ENCODE measurements at places on chromosomes 6 and 20. TPM values are rescaled to one million over a fixed set of nuclear protein-coding genes. Genes with fewer than 3 reads are reported as not detected.

GRCh38 chr6:134721060-134721405, 228.9 kb downstream of the ALDH8A1 start:
- no peaks in the 10 kb centered on the region for H3K27me3 ChIP-seq
- H3K4me3 ChIP-seq = no peak overlapping the region
- H3K36me3 ChIP-seq = no peaks in the 10 kb centered on the region
- no peak for DNase-seq

DNA sequence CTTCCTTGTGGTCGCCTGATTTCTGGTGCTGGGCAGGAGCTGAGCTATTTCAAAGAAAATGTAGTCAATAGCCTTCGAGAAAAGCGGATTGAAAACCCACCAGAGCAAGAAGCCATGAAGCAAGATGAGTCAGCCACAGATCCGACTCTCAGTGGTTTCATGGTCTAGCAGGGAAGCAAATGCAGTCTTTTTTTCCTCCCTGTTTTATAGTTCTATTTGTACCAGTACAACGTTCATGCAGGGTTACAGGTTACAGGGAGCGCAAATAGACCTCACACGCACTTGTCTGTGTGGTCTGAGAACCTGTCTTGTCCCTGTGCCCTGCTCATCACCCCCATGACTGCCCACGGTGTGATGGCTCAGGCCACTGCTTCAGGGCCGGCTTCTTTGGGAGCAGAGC, 309.8 kb upstream of the SUPT3H start:
- H3K4me1 ChIP-seq = no peaks in the 10 kb centered on the region
- no peak for DNase-seq
- no peak overlapping the region for H3K4me3 ChIP-seq
- no peaks in the 10 kb centered on the region for H3K36me3 ChIP-seq
- no peaks in the 10 kb centered on the region for H3K27me3 ChIP-seq

- no peak for DNase-seq
- no peaks in the 10 kb centered on the region for H3K4me1 ChIP-seq
- H3K27me3 ChIP-seq = no peaks in the 10 kb centered on the region
- no peak overlapping the region for H3K27ac ChIP-seq
- no peaks in the 10 kb centered on the region for H3K36me3 ChIP-seq
- H3K4me3 ChIP-seq = no peak overlapping the region
These were observed 81.2 kb downstream of the NFATC2 start for GRCh38 chr20:51461306-51461705.

GRCh38 chr6:157054531-157054979, 268.8 kb downstream of the TMEM242 start:
- peak overlapping the region; percentile 11 for H3K4me3 ChIP-seq
- H3K27ac ChIP-seq = peak overlapping the region; percentile 52
- H3K4me1 ChIP-seq = peaks cover 21% of the 10 kb centered on the region
- no peak for DNase-seq
- H3K36me3 ChIP-seq = no peaks in the 10 kb centered on the region

DNA sequence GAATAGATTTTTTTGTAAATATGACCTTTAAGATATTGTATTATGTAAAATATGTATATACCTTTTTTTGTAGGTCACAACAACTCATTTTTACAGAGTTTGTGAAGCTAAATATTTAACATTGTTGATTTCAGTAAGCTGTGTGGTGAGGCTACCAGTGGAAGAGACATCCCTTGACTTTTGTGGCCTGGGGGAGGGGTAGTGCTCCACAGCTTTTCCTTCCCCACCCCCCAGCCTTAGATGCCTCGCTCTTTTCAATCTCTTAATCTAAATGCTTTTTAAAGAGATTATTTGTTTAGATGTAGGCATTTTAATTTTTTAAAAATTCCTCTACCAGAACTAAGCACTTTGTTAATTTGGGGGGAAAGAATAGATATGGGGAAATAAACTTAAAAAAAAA, 130.9 kb downstream of the SULF2 start:
- H3K36me3 ChIP-seq = peaks cover 35% of the 10 kb centered on the region
- H3K27ac ChIP-seq = no peak overlapping the region
- peaks cover 3% of the 10 kb centered on the region for H3K27me3 ChIP-seq
- H3K4me3 ChIP-seq = no peak overlapping the region

- H3K4me1 ChIP-seq = no peaks in the 10 kb centered on the region
- H3K27ac ChIP-seq = no peak overlapping the region
- H3K27me3 ChIP-seq = no peaks in the 10 kb centered on the region
These were observed 247.4 kb downstream of the CD109 start for GRCh38 chr6:73943411-73943810.

DNA sequence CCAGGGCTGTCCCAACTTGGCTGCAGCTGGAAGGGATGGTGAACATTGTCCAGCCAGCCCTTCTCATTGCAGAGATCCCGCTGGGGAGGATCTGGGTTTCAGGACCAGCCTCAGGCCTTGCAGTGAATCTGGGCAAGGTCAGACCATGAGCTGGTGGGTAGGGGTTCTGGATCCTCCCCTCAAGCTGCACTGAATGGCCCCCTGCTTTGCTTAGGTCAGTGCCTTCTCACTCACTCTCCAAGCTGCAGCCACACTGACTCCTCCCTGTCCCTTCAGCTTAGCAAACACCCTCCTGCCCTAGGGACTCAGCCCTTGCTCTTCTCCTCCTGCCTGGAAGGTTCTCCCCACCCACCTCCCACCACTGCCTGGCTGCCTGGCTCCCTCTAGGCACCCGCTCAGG, 95.3 kb upstream of the KCNG1 start:
- DNase-seq = no peak
- no peak overlapping the region for H3K4me3 ChIP-seq
- no peak overlapping the region for H3K27ac ChIP-seq
- no peaks in the 10 kb centered on the region for H3K36me3 ChIP-seq

DNA sequence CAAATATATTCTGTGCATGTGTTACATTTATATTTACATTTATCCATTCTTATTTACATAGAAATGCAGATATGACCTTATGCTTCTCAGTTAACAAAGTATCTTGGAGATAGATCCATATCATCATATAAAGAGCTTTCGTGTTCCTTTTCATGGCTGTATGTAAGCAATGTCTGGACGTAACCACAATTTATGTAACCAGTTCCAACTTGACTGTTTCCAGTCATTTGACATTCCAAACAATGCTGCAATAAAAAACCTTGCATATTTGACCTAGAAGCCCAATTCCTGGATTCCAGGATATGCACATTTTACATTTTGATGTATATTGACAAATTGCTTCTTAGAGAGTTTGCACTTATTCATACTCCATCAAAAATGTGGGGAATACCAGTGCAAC, 113.7 kb upstream of the F13A1 start:
- no peaks in the 10 kb centered on the region for H3K4me1 ChIP-seq
- no peak overlapping the region for H3K27ac ChIP-seq
- DNase-seq = no peak
- no peaks in the 10 kb centered on the region for H3K36me3 ChIP-seq

- no peak for DNase-seq
- H3K4me3 ChIP-seq = no peak overlapping the region
- no peaks in the 10 kb centered on the region for H3K27me3 ChIP-seq
- H3K27ac ChIP-seq = no peak overlapping the region
These were observed 255.0 kb downstream of the ESR1 start for GRCh38 chr6:152062476-152062875.

GRCh38 chr6:110530671-110531070, 54.3 kb upstream of the SLC22A16 start:
- no peak overlapping the region for H3K27ac ChIP-seq
- H3K27me3 ChIP-seq = no peaks in the 10 kb centered on the region
- no peak overlapping the region for H3K4me3 ChIP-seq
- H3K4me1 ChIP-seq = peaks cover 20% of the 10 kb centered on the region
- H3K36me3 ChIP-seq = peaks cover 5% of the 10 kb centered on the region

DNA sequence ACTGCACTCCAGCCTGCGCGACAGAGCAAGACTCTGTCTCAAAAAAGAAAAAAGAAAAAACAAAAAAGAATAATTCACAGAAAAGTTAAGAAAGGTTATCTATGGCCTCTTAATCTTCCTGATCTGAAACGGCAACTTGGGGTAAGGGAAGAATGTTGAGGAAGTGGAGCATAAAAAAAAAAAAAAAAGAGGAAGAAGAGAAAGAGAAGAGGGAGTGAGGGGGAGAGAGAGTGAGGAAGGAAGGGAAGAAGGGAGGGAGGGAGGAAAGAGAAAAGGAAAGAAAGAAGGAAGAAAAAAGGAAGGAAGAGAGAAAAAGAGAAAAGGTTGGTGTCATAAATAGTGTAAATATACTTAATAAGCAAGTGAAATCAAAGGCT, 68.9 kb upstream of the NCOA3 start:
- no peak overlapping the region for H3K27ac ChIP-seq
- H3K36me3 ChIP-seq = peaks cover 4% of the 10 kb centered on the region
- H3K4me3 ChIP-seq = no peak overlapping the region
- no peaks in the 10 kb centered on the region for H3K4me1 ChIP-seq
- H3K27me3 ChIP-seq = peaks cover 2% of the 10 kb centered on the region

DNA sequence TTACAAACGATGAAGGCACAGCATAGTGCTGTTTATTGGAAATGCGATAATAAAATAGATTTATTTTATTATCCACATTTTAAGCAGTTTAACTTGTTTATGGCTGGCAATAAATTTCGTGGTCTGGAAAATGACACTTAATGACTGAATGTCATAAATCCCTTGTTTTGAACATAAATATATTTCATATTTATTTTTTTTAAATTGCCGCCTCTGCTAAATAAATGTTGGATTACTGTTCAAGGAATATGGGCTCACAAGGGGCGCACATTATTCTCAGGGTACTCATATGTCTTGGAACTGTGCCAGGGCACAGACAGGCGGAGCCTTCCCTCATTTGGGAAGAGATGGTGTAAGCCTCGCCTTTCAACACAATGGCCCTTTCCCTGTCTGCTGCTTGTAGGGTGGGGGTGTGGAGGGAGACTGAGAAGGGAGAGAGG, 134.3 kb downstream of the PXDC1 start:
- H3K4me1 ChIP-seq = peaks cover 11% of the 10 kb centered on the region
- H3K27me3 ChIP-seq = no peaks in the 10 kb centered on the region
- no peak overlapping the region for H3K4me3 ChIP-seq
- H3K36me3 ChIP-seq = no peaks in the 10 kb centered on the region
- H3K27ac ChIP-seq = no peak overlapping the region
- DNase-seq = no peak

GRCh38 chr20:44123874-44124535, 63.0 kb downstream of the JPH2 start:
- H3K36me3 ChIP-seq = peaks cover 3% of the 10 kb centered on the region
- H3K4me3 ChIP-seq = no peak overlapping the region
- no peaks in the 10 kb centered on the region for H3K4me1 ChIP-seq
- DNase-seq = no peak
- H3K27ac ChIP-seq = no peak overlapping the region

- H3K4me1 ChIP-seq = peaks cover 7% of the 10 kb centered on the region
- H3K4me3 ChIP-seq = no peak overlapping the region
- no peaks in the 10 kb centered on the region for H3K27me3 ChIP-seq
- peaks cover 4% of the 10 kb centered on the region for H3K36me3 ChIP-seq
These were observed 150.3 kb downstream of the CDK19 start for GRCh38 chr6:110664933-110665332.

DNA sequence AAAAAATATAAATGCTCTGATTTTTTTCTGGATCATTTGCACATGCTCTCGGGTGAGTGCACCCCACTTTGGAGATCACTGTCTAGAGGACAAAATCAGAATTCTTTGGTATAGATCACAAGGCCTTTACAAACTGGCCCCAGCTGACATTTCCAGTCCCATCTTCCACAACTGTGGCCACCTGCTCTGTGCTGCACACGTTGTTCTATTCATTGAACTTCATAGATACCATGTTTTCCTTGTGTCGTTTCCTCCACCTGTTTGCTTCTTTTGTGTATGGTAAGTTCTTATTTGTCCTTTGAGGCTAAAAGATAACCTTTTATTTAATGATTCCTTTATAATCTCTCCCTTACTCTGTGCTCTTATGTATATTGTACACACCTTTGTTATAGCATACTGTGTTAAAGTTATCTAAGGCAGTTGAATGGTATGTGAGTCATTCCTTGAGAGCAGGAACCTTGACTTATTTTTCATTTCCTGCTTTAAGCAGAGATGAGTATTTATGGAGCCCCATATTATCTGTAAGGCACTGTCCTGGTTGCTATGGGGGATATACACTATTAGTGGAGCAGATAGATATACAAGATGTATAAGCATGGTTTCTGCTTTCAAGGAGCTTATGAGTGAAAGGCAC, 12.0 kb upstream of the SLC17A5 start:
- no peaks in the 10 kb centered on the region for H3K36me3 ChIP-seq
- no peak overlapping the region for H3K4me3 ChIP-seq
- H3K27ac ChIP-seq = peak overlapping the region; percentile 18
- H3K4me1 ChIP-seq = peaks cover 11% of the 10 kb centered on the region

GRCh38 chr6:37354526-37355384, 972 bp downstream of the RNF8 start:
- H3K27ac ChIP-seq = peak overlapping the region; percentile 1
- H3K4me1 ChIP-seq = peaks cover 30% of the 10 kb centered on the region
- peak; percentile 33 for DNase-seq
- peaks cover 3% of the 10 kb centered on the region for H3K27me3 ChIP-seq
- peaks cover 4% of the 10 kb centered on the region for H3K36me3 ChIP-seq

Gene KIAA0408
- 6.4 TPM for total RNA-seq

Gene IL17F
- not detected for total RNA-seq

Gene NKAIN4
- 3.3 TPM for total RNA-seq

Data from endothelial cell (in vitro differentiated cells).